ENCODE measurements at places on chromosomes 5 and 9.

GRCh38 chr5:90562341-90562740 lies 3.7 kb downstream of the ADGRV1 start:
- DNase-seq = peak; percentile 21

DNA sequence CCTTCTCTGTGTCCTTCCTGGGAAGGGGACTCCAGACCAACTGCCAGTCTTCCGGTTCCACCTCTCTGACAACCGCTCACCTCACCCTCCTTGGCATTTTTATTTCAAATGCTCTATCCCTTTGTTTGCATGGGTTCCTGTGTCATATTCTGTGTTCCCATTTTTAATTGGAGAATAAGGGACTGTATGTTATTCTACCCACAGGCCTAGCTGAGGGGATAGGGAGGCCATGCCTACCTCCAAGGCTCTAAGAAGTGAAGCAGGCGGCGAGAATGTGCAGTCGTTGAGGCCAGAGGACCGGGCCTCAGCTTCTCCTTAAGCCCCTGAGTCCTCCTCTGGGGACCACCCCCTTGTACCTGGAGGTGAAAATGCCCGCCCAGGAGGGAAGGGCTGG lies 936 bp upstream of the WDR5 start:
- DNase-seq = no peak

GRCh38 chr9:111833941-111834340 lies 39.2 kb upstream of the SHOC1 start:
- no peak for DNase-seq

- no peak for DNase-seq
Measured at GRCh38 chr9:121268598-121268850, 562 bp downstream of the GSN start.

GRCh38 chr9:37373621-37374020 lies 48.9 kb upstream of the GRHPR start:
- DNase-seq = no peak

All from K562 (cell line).